ENCODE measurements at places on chromosomes 13 and 19.

- DNase-seq, result no peak
Observed at GRCh38 chr13:98930151-98930591, 47.7 kb downstream of the DOCK9 start.

DNA sequence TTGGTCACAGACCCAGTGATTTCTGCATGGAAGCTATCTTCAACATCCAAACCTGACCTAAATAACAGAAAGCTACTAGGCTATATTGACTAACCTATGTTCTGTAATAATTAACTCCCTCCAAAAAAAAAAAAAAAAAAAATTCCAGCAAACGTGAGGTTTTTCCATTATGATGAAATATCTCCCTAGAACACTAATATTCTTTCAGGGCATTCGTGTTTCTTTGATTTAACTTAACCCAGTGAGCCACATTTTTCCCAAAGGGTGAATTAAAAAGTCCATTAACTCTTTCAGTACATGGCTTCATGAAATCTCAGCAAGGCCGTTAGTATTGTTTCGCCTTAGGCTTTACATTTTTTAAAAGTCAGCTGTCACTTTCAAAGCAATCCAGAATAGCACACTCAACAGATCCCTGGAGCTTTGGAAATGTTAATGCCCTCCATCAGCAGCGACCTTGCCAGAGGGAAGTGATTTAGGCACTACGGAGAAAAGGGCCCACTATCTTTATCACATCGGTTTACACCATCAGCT is 175.8 kb downstream of the DCT start:
- no peak for DNase-seq

- no peak for DNase-seq
Observed at GRCh38 chr19:46311444-46311843, 14.6 kb downstream of the HIF3A start.

DNA sequence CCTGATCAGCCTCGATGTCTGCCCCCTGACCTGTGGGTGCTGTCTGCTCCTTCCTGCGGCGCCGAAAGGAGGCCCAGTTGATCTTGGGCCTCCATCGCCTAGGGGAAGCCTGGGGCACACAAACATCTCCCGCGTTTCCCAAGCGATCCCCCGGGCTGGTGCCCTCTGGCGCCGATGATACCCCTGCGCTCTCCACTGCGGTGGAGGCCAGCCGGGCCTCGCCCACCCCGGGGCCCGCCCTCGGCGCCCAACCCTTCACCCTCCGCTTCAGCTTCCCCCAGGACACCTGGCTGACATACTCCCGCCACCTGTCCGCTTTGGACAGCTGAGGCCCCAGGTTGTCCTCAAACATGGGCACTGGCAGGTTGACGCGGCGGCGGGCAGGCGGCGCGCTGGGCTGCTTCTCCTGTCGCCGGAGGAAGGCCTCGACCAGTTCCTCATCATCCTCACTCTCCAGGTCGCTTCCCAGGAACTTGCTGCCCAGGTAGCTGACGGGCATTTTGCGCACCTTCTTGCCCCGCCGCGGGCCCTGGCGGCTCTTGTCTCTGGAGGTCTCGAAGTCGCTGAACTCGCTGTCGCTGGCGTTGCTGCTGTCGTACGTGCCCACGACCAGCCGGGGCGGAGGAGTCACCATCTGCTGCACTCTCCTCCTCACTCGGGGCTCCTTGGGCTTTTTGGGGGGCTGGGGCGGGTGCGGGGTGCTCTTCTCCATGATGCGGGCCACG is 1.3 kb downstream of the CCDC8 start:
- DNase-seq, result no peak
